Hematopoietic multipotent progenitor cell (in vitro differentiated cells): ENCODE measurements at places on chromosomes 12 and 14.

GRCh38 chr14:54486685-54487084 is 2.1 kb downstream of the GMFB start:
- DNase-seq = no peak

GRCh38 chr12:18467620-18468245 is 206.4 kb downstream of the PIK3C2G start:
- no peak for DNase-seq

- no peak for DNase-seq
Measured at GRCh38 chr12:2246358-2246757, 193.6 kb downstream of the CACNA1C start.

DNA sequence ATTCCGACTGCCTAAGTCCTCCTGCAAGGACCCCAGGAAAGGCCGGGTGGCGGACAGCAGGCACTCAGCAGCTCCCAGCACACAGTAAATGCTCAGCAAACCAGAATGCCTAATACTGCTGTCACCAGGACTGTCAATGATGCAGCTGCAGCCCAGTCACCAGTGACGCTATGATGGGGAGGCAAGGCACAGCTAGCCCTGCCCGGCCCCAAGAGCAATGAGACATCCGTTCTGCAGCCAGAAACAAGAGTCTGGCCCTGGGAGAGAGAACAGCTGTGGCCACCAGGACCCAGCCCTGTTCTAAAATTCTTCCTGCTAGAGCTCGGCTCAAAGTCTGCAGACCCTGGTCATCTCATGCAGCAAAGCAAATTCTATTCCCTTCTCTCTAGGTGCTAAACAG is 69.8 kb downstream of the NCOR2 start:
- no peak for DNase-seq

DNA sequence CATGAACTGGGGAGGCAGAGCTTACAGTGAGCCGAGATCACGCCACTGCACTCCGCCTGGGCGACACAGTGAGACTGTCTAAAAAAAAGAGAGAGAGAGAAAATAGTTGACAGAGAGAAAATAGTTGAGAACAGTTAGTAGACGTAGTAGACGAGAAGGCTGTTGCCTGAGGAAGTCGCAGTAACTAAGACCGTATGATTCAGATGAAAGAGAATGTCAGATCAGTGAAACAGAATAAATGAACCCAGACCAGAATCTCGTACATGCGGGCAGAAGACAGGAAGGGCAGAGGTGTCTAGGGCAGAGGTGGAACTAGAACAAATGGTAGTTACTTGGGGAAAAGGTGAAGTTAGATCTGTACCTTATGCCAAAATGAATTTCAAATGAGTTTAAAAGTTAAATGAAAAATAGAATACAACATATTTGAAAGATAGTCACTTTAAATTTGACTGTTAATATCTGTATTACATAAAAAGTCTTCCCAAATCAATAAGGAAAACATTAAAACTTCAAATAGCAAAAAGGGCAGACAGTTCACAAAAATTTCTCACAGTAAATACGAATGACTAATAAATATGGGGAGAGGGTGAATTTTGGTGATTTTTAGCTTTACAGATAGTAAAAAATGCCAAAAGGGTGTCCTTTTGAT is 17.7 kb downstream of the MDM2 start:
- no peak for DNase-seq

DNA sequence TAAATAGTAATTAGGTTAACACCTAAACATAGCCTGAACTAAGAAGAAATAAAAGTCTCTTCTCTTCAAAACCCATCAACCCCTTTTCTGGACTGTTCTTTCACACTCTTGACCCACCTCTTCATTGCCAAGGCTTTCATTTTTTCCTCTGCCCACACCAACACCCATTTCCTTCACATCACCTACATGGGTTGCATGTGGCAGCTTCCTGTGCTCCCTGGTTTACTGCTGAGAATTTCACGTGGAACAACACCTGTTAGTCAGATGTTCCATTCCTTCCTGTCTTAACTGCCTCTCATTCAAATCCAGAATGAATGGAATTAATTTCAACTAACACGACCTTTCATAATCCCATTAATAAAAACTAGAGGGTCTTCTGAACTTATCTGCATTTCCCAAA is 157.3 kb downstream of the BCAT1 start:
- DNase-seq = no peak

- DNase-seq = peak; percentile 95
Measured at GRCh38 chr14:105294142-105294597, 6.6 kb downstream of the BRF1 start.

GRCh38 chr12:86741531-86741930 is 485.3 kb upstream of the MGAT4C start:
- DNase-seq = no peak

DNA sequence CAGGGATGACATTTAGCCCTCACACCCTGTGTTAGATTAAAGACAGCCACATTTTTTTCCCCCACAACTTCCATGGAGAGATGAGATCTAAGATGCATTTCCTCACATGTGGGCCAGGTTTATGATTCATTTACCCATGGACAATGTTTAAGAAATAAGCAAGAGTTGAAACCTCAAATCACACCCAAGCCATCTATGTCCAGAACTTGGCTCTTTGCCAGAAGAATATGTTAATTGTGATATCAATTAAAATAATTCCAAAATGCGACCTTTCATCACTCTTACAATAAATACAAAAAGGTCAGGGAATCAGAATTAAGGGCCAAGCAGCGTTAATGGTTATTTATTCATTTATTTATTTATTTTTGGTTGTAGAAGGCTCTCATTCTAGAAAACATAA is 1376.9 kb upstream of the TMEM132C start:
- no peak for DNase-seq

DNA sequence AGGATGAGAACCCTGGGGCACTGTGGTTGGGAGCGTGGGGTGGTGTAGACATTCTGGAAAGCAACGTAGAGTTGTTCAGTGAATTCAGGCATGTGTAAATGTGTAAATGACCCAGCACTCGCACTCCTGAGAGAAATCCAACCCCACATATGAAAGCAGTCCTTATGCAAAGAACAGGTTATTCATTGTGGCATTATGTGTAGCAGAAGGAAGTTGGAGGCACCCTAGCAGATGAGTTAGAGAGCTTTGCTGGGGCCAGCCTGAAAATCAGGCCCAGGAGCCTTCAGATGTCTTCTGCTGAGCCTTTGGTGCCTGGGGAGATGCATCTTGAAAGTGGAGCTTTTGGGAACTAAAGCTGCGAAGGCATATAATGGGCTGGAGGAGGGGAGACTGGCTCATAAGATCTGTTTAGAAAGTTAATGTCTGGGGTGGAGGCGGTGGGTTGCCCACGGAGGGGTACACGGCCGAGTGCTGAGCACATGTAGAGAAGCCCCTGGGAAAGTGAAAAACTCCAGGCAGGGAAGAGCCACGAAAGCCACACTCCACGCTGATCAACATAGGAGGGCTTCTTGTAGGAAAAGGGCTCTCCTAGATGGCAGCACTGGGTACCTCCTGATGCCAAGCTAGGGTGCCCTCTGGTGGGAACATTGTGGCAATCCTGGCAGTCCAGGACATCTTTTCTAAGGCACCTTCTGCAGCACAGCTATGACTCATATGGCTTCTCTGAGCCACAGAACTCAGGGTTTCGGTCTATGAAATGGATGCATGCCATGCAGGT is 6.0 kb upstream of the KRT83 start:
- DNase-seq = peak; percentile 59

GRCh38 chr14:104274806-104275205 is 136.4 kb downstream of the KIF26A start:
- no peak for DNase-seq

GRCh38 chr14:73814153-73814552 is 37.5 kb upstream of the PTGR2 start:
- no peak for DNase-seq
